Stimulated activated CD8-positive, alpha-beta memory T cell treated with anti-CD3 and anti-CD28 coated beads, Interleukin-4, amount 100 ng/mL, for 1 hour (primary cell): ENCODE measurements at places on chromosomes 11 and 22.

GRCh38 chr22:18145676-18146388, 4.1 kb upstream of the USP18 start:
- DNase-seq, result no peak

DNA sequence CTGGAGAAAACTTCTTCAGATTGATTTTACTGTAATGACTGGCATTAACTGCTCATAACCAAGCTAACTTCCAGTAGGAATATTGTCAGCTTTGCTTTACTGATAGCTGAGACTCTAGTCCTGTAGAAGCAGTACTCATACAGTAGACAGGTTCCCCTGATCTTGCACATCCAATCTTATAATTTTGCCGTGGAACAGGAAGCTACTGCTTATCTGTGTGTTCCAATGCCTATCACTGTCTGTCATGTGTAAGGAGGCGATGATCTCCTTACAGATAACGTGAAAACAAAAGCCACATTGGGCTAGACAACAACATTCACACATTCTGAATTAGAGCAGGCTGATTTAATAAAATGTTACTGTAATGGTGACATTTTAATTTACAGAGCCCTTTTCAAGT, 13.2 kb downstream of the HSD17B12 start:
- DNase-seq, result no peak

- DNase-seq, result no peak
Observed at GRCh38 chr11:15605094-15605493, 490.4 kb downstream of the INSC start.

DNA sequence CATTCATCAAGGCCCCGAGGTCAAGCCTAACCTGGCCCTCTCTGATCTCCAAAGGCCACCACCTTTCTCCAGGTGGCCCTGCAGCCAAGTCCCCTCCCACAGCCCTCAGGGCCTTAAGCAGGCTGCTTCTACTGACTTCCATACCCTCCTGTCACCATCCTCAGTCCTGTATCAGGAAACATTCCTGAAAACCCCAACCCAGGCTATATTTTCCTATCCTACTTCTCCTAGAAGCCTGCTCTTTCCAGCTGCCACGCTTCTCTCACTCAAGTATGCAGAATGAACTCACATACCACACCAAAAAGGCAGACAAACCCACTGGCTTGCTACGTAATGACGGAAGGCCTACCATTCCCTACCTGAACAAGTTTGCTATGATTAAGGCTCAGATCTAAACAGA, 23.6 kb downstream of the MORC2 start:
- no peak for DNase-seq

DNA sequence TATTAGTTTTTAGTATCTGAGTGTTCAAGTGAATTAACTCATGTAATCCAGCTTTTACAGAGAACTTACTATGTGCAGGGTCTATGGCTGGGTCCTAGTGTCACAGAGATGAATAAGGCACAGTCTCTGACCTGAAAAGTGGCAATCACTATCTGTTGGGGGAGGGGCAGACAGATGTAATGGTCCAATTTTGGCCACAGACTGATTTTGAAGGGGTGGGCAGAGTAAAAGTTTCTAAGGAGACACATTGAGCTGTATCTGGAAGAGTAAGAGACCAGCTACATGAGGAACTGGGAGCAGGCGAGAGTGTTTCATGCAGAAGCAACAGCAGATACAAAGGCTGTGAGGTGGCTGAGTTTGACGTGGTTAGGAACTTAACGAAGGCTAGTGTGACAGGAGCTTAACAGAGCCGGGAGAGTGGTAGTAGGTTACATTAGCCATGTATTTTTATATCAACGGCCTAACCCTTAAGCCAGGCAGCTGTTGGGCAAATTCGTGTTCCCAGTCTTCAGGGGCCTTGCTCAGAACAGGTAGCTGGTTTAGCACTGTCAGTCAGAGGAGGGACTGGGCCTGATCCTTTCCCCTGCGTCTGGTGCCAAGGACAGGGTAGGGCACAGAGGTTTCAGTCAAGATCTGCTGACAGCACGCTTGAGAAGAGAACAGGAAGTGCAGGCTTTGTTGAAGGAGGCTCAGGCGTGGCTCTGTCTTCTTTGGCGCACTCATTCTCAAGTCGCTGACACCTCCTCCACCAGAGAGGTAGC, 1.4 kb upstream of the STIM1 start:
- no peak for DNase-seq

- DNase-seq, result no peak
Observed at GRCh38 chr11:84541731-84542340, 1085.3 kb downstream of the DLG2 start.

GRCh38 chr11:35046681-35047080, 92.3 kb upstream of the CD44 start:
- DNase-seq, result no peak

DNA sequence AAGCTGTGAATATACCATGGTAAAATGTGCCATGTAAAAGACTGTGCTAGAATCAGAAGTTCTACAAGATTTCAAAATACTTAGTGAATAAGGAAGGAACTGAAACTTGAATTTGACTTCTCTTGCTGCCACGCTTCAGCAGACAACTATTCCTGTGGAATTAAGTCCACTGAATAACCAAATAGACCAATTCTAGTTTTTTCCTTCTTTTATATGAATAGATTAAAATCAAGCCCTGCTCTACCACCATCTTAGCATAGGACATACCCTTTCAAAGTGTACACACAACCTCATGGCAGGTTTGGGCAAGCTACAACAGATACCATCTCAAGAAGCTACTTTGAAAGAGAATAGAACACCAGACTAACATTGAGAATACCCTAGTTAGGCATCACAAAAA, 23.4 kb upstream of the CLNS1A start:
- no peak for DNase-seq

- DNase-seq, result no peak
Observed at GRCh38 chr11:10443152-10443551, 11.9 kb upstream of the AMPD3 start.

DNA sequence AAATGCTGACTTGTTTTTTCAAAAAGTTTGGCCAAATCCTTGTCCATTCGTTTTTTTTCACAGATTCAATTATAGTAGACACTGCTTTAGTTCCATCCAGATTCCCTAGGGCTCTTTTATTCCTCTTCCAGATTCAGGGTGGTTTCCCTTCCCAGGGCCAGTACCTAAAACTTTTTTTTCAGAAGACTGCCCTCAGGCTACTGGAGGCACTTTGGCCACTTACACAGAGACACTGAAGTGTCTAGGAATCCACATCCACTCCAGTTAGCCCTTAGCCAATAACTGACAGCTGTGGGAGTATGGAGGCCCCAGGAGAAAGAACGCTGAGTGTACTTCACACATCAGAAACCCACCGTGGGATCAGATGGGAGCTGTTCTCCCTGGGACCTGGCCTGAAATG, 77.3 kb downstream of the CCDC34 start:
- no peak for DNase-seq

- no peak for DNase-seq
Observed at GRCh38 chr11:66491315-66491935, 11.2 kb downstream of the DPP3 start.

DNA sequence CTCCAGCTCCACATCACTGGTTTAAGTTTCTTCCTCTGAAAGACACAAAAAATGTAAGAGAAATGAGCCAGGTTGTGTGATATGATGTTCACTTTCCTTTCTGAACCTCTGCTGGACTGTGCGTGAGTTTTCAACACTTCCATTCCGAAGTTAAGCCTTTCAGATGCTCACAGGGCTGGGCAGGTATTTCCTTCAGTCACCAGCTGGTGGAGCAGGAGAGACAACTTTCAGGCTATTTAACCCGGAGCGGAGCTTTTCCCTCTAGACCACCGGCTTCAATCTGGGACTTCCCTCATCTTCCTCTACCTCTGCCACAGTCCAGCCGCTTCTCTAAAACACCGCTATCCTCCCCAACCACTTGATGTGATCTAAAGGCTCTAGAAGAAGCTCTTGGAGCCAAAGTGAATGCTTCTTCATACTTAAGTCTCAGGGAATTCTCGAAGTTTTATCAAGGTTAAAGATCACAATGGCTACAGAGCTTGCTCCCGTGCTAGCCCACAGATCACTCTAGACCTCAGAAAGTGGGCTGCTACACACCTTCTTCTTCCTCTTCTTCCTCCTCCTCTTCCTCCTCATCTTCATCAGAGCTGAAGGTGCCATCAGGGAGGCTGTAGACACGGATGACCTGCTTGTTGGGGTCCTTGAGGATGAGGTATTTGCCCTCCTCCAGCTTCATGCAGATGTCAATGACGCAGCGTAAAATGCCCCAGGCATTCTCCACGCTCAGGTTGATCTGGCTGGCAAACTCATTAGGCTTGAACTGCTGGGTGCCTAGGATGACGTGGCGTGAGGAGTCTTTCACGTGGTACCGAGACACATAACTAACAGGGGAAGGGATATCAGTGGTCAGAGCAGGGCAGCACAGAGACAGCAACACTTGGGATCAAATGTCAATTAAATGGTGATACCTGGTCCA, 4.4 kb upstream of the FOXRED2 start:
- no peak for DNase-seq

- no peak for DNase-seq
Observed at GRCh38 chr11:94149431-94150017, 20.9 kb downstream of the PANX1 start.

- DNase-seq, result no peak
Observed at GRCh38 chr22:42910221-42910942, 53.3 kb upstream of the ARFGAP3 start.

- DNase-seq, result no peak
Observed at GRCh38 chr11:35553831-35554230, 28.4 kb upstream of the PAMR1 start.
